ENCODE measurements at places on chromosomes 3 and 15. TPM values are rescaled to one million over a fixed set of nuclear protein-coding genes. Genes with fewer than 3 reads are reported as not detected.
A peak's percentile ranks its signal among the peaks of the same experiment; 100 is the strongest.

GRCh38 chr3:73624821-73625665, at the start of gene PDZRN3:
TSS of gene PDZRN3 (minus strand) at chr3:73624941.
- peaks cover 6% of the 10 kb centered on the region for H3K4me1 ChIP-seq
- H3K4me3 ChIP-seq, result peak within 1 kb of the TSS; percentile 59
- H3K27me3 ChIP-seq, result peaks cover 29% of the 10 kb centered on the region
- H3K36me3 ChIP-seq, result no peaks in the 10 kb centered on the region

GRCh38 chr3:131025539-131025938, 1.1 kb downstream of the ASTE1 start:
- no peak overlapping the region for H3K27ac ChIP-seq
- DNase-seq, result no peak
- H3K4me3 ChIP-seq, result peak overlapping the region; percentile 67
- H3K4me1 ChIP-seq, result peaks cover 15% of the 10 kb centered on the region
- peaks cover 3% of the 10 kb centered on the region for H3K36me3 ChIP-seq
- H3K27me3 ChIP-seq, result no peaks in the 10 kb centered on the region

- no peak overlapping the region for H3K27ac ChIP-seq
- no peaks in the 10 kb centered on the region for H3K36me3 ChIP-seq
- peak overlapping the region; percentile 69 for H3K4me3 ChIP-seq
- no peak for DNase-seq
- H3K4me1 ChIP-seq, result peaks cover 5% of the 10 kb centered on the region
These were observed 8.5 kb downstream of the SHOX2 start for GRCh38 chr3:158097593-158098308.

GRCh38 chr3:177212278-177212610, 15.0 kb upstream of the TBL1XR1 start:
- H3K27ac ChIP-seq, result no peak overlapping the region
- H3K4me1 ChIP-seq, result no peaks in the 10 kb centered on the region
- no peak overlapping the region for H3K4me3 ChIP-seq
- no peaks in the 10 kb centered on the region for H3K27me3 ChIP-seq
- no peak for DNase-seq

DNA sequence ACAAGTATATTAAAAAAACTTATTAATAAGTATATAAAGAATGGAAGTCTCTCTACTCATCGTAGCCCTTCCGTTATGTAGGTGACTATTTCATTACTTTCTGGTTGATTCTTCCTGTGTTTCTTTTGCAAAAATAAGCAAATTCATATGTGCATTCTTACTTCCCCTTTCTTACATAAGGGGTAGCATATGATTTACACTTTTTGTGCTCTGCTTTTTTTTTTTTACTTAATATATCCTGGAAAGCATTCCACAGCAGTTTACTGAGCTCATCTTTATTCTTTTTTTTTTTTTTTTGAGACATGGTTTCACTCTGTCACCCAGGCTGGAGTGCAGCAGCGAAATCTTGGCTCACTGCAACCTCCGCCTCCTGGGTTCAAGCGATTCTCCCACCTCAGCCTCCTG, 12.9 kb downstream of the SCAMP5 start:
- H3K4me1 ChIP-seq, result no peaks in the 10 kb centered on the region
- H3K27me3 ChIP-seq, result no peaks in the 10 kb centered on the region
- H3K4me3 ChIP-seq, result no peak overlapping the region

DNA sequence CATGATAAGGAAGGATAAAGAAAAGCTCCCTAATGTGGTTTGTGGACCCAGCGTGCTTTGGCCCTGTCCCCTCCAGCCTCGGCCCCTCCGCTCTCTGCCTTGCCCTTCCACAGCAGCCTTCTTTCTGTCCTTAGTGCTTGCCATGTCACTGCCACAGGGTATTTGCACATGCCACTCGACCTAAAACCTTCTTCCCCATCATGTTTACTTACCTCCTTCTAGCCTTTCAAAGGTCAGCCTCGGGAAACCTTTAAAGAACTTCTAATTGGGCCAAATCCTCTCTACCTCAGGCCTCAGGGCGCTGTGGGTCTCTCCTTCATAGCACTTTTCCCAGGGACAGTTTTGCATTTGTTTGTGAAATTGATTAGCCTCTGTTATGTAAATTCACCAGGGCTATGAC, 73.0 kb downstream of the SCN11A start:
- no peaks in the 10 kb centered on the region for H3K4me1 ChIP-seq
- H3K4me3 ChIP-seq, result no peak overlapping the region
- no peaks in the 10 kb centered on the region for H3K36me3 ChIP-seq
- no peak for DNase-seq
- no peaks in the 10 kb centered on the region for H3K27me3 ChIP-seq

DNA sequence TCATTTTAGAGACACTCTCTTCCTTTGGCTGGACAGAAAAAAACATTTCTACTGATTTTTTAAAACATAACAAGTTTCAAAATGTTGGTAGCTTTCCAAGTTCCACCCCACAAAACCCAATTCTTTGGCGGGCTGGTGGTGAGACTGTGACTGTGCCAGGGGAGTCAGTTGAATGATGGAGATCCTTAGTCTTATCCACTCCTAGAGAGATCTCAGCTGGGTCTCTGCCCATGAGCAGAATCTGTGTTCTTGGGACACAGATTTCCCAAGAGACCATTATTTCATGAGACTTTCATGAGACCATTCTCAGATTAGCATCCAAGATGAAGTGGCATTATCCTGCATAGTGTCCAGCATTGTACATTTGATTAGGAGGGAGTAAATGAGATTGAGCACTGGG, 135.1 kb upstream of the NPHP3 start:
- H3K27me3 ChIP-seq, result no peaks in the 10 kb centered on the region
- no peaks in the 10 kb centered on the region for H3K4me1 ChIP-seq
- no peak for DNase-seq
- H3K27ac ChIP-seq, result no peak overlapping the region
- no peak overlapping the region for H3K4me3 ChIP-seq

DNA sequence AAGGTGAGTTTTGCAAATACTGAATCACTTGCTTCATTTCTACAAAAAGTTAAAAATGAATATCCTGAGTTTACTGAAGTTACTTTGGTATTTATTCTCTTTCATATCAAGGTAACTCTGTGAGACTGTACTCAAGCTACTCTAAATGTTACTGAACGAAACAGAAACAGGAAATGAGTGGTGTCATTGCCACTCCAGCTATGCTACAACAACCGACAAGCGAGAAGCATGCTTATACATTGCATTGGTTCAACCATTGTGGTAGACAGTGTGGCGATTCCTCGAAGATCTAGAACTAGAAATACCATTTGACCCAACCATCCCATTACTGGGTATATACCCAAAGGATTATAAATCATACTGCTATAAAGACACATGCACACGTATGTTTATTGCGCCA, 313.2 kb upstream of the THBS1 start:
- peaks cover 33% of the 10 kb centered on the region for H3K4me1 ChIP-seq
- no peak overlapping the region for H3K4me3 ChIP-seq
- H3K27ac ChIP-seq, result no peak overlapping the region
- H3K27me3 ChIP-seq, result no peaks in the 10 kb centered on the region
- H3K36me3 ChIP-seq, result no peaks in the 10 kb centered on the region

- no peaks in the 10 kb centered on the region for H3K36me3 ChIP-seq
- no peak for DNase-seq
- H3K27ac ChIP-seq, result no peak overlapping the region
- no peaks in the 10 kb centered on the region for H3K4me1 ChIP-seq
- H3K4me3 ChIP-seq, result no peak overlapping the region
- H3K27me3 ChIP-seq, result peaks cover 27% of the 10 kb centered on the region
These were observed 10.2 kb upstream of the ADIPOQ start for GRCh38 chr3:186832276-186832675.

GRCh38 chr3:197231321-197231720, 67.1 kb downstream of the DLG1 start:
- no peaks in the 10 kb centered on the region for H3K36me3 ChIP-seq
- H3K27me3 ChIP-seq, result no peaks in the 10 kb centered on the region
- H3K27ac ChIP-seq, result no peak overlapping the region
- H3K4me3 ChIP-seq, result no peak overlapping the region
- DNase-seq, result no peak
- peaks cover 13% of the 10 kb centered on the region for H3K4me1 ChIP-seq

GRCh38 chr3:42991341-42992315, 12.5 kb downstream of the GASK1A start:
- no peaks in the 10 kb centered on the region for H3K36me3 ChIP-seq
- no peak for DNase-seq
- H3K27ac ChIP-seq, result no peak overlapping the region
- H3K4me3 ChIP-seq, result no peak overlapping the region
- H3K27me3 ChIP-seq, result peaks cover 4% of the 10 kb centered on the region
- H3K4me1 ChIP-seq, result no peaks in the 10 kb centered on the region

The STX19 gene
- 0.30 TPM for polyA plus RNA-seq

The SCN11A gene
- polyA plus RNA-seq, result 0.01 TPM

The GOLGA6L26 gene
- not detected for polyA plus RNA-seq

The TEX9 gene
- 2.6 TPM for polyA plus RNA-seq

The DAZL gene
- not detected for polyA plus RNA-seq
